ENCODE measurements at places on chromosomes 16 and 17. TPM values are rescaled to one million over a fixed set of nuclear protein-coding genes. Genes with fewer than 3 reads are reported as not detected.

KRTAP9-7 gene
- polyA plus RNA-seq, result not detected

PDK2 gene
- 73.2 TPM for polyA plus RNA-seq

CACNG5 gene
- not detected for polyA plus RNA-seq

SF3B3 gene
- 67.1 TPM for polyA plus RNA-seq

PAFAH1B1 gene
- 41.4 TPM for polyA plus RNA-seq

- no peak for DNase-seq
Observed at GRCh38 chr17:30559656-30560055, 82.4 kb downstream of the GOSR1 start.

DNA sequence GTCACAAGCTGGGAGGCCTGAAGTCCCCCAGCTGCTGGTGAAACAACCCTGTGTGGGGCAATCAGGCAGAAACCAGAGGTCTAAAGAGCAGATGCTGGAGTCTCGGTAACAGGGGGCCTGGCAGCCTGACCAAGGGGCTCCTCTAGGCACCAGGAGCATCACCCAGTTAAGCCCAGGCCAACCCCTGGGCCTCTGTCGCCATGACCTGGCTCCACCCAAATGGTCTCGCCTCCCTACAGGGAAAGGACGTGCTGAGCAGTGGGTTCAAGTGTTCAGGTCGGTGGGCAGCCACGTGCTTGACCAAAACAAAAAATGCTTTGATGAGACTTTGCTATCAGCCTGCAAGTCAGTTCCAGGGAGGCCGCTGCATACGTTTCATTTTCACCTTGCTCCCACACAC is 240.3 kb downstream of the ZNF423 start:
- DNase-seq, result no peak

DNA sequence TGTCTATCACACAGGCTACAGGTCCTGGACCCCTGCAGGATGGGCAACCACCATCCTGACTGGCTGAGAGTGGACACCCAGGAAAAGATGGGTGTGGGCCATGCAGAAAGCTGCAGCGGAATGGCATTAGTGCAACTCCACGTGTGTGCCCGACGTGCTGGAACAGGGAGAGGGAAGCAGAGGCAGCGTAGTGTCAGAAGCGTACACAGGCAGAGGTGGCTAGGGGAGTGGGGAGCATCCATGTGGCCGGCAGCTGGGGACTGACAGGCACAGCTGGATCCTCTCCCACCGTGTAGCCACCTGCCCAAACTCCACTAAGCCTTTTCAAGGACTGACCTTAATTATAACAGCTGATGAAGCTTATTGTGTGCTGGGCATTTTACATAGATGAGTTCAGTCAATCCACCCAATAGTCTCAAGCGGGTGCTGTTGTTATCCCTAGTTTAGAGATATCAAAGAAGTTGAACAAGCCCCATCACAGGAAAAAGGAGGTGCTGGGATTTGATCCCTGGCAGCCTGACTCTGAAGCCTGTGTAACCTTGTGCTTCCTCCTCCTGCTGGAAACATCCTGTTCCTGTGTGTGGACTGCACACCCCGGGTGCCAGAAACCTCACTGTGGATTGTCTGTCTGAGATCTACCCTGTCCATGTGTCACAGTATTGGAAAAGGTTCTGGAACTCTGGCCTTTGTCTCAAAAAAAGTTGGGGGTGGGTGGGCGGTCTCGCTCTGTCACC is 114.0 kb downstream of the PRKCA start:
- DNase-seq, result no peak

GRCh38 chr16:48438414-48438813 is 53.2 kb upstream of the SIAH1 start:
- no peak for DNase-seq

DNA sequence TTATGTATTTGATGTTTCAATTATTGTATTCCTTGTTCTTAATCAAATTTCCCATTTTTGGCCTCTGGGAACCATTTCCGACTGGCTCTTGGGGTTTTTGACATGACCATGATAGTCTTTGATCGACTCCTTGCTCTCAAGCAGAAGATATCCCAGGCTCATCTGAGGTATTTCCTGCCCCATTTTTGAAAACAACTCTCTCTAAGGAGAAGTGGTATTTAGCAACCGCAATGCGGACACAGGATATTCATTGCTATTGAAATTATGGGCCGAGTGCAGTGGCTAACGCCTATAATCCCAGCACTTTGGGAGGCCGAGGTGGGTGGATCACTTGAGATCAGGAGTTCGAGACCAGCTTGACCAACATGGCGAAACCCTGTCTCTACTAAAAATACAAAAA is 5.5 kb downstream of the TANGO6 start:
- DNase-seq, result no peak

DNA sequence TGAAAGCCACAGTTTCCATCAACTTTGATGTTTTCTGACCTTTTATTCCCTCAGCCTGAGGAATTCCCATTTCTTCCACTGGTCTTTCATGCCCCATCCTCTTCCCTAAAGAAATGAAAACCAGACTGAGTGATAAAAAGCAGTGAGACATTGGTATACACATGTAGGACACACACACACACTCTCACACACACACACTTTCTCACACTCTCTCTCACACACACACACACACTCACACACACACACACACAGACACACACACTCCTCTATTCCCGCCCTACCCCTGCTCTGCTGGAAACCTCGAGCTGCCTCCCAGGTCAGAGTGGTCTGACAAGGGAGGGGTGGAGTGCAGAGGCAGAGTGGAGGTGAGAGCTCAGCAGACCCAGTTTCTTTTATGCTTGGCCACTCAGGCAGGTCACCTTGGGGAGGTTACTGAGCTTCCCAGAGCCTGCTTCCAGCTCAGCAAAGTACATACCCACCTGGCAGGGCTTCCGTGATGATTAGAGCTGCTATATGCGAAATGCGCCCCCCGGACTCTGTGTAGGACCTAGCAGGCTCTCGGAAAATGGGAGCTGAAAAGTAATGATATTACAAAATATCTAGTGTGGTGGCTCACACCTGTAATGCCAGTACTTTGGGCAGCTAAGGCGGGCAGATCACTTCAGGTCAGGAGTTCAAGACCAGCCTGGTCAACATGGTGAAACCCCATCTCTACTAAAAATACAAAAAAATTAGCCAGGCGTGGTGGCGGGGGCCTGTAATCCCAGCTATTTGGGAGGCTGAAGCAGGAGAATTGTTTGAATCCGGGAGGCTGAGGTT is 30.7 kb downstream of the CCR7 start:
- peak; percentile 50 for DNase-seq

DNA sequence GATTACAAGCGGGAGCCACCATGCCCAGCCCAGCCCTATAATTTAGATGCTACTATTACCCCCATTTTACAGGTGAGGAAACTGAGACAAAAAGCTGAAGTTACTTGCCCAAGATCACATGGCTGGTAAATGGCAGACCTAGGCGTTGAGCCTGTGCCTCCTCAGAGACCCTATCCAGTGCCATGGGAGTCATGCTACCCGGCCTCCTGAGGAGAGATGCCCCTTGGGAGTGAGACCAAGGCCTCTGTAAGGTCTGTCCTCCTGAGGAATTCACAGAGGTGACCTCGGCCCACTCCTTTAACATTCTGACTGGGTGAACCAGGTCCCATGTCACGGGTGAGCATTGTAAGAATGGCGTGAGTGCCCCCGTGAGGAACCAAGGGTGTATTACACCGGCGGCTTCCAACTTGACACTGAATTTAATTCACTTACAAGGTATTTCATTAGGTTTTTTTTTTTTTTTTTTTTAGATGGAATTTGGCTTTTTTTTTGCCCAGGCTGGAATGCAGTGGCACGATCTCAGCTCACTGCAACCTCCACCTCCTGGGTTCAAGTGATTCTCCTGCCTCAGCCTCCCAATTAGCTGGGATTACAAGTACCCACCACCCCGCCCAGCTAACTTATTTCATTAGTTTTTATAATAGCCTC is 95.7 kb downstream of the ABCC6 start:
- peak; percentile 75 for DNase-seq

- DNase-seq, result no peak
Observed at GRCh38 chr16:73886426-73886825, 410.2 kb upstream of the PSMD7 start.

DNA sequence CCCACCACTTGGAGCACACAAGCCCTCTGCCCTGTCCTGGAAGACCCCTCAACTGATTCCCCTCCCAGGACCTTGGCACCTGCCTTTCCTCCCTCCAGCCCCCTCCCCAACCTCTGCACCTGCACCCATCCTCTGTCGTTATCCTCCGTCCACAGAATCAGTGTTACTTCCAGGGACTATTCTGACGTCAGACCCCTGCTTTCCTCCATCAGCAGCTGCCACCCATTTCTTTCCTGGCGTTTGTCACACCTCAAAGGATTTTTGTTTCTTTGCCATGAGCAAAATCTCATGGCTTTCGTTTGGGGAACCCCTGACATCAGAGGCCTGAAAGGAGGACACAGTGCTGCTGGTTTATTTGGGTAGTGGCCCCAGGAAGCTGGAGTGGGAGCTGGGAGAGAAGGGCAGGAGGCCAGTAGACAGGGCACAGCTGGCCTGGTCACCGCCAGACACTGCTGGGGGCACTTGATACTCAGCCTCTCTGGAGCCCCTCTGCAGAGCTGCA is 68.4 kb downstream of the SOCS1 start:
- DNase-seq, result no peak

- peak; percentile 50 for DNase-seq
Observed at GRCh38 chr16:68370581-68371275, 59.9 kb downstream of the PRMT7 start.

DNA sequence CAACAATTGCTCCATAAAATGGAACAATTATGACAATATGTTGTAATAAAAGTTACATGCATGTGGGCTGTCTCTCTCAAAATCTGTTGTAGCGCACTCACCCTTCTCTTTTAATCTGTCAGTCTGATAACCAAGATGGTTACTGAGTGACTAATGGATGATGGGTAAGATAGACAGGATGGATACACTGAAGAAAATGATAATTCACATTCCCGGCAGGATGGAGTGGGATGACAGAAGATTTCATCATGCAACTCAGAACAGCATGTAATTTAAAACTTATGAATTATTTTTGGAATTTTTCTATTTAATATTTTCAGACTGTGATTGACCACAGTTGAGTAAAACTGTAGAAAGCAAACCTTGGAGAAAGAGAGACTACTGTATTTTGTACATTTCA is 30.5 kb downstream of the CDH13 start:
- DNase-seq, result no peak

GRCh38 chr17:35374766-35375344 is 1.4 kb upstream of the SLFN11 start:
- no peak for DNase-seq

DNA sequence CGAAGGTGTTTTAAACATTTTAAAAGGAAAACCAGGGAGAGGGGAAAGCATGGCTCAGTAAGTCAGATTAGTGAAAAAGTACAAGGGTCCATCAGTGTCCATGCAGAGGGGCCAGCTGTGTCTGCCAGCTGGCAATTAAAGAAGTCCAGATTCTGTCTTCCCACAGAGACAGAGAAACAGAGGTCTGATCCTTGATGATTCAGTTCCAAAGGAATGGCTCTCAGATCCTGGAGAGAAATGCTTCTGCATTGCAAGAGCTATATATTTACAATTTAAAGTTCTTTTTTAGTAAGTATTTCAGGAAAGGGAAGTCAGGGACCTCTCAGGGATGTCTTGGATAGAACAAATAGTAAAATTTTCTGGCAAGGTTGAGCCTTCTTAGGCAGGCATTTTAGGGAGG is 56.2 kb downstream of the HSD17B2 start:
- no peak for DNase-seq
